ENCODE measurements at places on chromosomes 5 and 9. TPM values are rescaled to one million over a fixed set of nuclear protein-coding genes. Genes with fewer than 3 reads are reported as not detected.

The MCC gene
- polyA plus RNA-seq = 20.0 TPM

The EQTN gene
- 0.21 TPM for polyA plus RNA-seq

The NNT gene
- 23.3 TPM for polyA plus RNA-seq

The HRH2 gene
- polyA plus RNA-seq = 0.08 TPM

The PSD2 gene
- polyA plus RNA-seq = not detected

The GM2A gene
- 117 TPM for polyA plus RNA-seq

The COL15A1 gene
- not detected for polyA plus RNA-seq

The PCDHGA9 gene
- 0.24 TPM for polyA plus RNA-seq

The PLAC8L1 gene
- not detected for polyA plus RNA-seq

The LPCAT1 gene
- polyA plus RNA-seq = 67.3 TPM

The SHOC1 gene
- polyA plus RNA-seq = 0.01 TPM

The PCDHGA8 gene
- 0.09 TPM for polyA plus RNA-seq

The PDE6A gene
- polyA plus RNA-seq = 0.05 TPM

The KIF12 gene
- polyA plus RNA-seq = 1.5 TPM

The TMEM252 gene
- polyA plus RNA-seq = not detected

The ZNG1C gene
- 47.0 TPM for polyA plus RNA-seq

The FBP1 gene
- 0.29 TPM for polyA plus RNA-seq

The CRHBP gene
- polyA plus RNA-seq = not detected

The HEMGN gene
- polyA plus RNA-seq = 0.02 TPM

The ISL1 gene
- 2.4 TPM for polyA plus RNA-seq

The PCDHB14 gene
- 0.13 TPM for polyA plus RNA-seq

The UBE2D2 gene
- polyA plus RNA-seq = 127 TPM

The HSPB3 gene
- 0.08 TPM for polyA plus RNA-seq

The RFESD gene
- polyA plus RNA-seq = 1.5 TPM

The IL4 gene
- not detected for polyA plus RNA-seq

The TLX3 gene
- polyA plus RNA-seq = not detected

The PCDHA2 gene
- polyA plus RNA-seq = not detected
